ENCODE measurements at places on chromosomes 2 and 18. TPM values are rescaled to one million over a fixed set of nuclear protein-coding genes. Genes with fewer than 3 reads are reported as not detected.

GRCh38 chr2:98177986-98178385, 91.0 kb downstream of the VWA3B start:
- H3K4me1 ChIP-seq: no peaks in the 10 kb centered on the region
- no peak overlapping the region for H3K27ac ChIP-seq
- no peak for DNase-seq
- no peaks in the 10 kb centered on the region for H3K36me3 ChIP-seq

- peak within 1 kb of the TSS; percentile 82 for H3K27ac ChIP-seq
- peak; percentile 71 for DNase-seq
- H3K4me3 ChIP-seq: peak within 1 kb of the TSS; percentile 63
- no peaks in the 10 kb centered on the region for H3K36me3 ChIP-seq
Measured at GRCh38 chr2:19358242-19359020, at the start of gene OSR1. OSR1 (minus strand) TSS chr2:19358623; CDS start chr2:19353805, 4,818 bp downstream.

The ASB18 gene
- total RNA-seq: 47.1 TPM

The KANSL3 gene
- 25.4 TPM for total RNA-seq

The ST6GAL2 gene
- 0.28 TPM for total RNA-seq
